ENCODE measurements at places on chromosomes 3 and 15.

- DNase-seq: no peak
Measured at GRCh38 chr3:130876594-130876993, 17.3 kb upstream of the ATP2C1 start.

DNA sequence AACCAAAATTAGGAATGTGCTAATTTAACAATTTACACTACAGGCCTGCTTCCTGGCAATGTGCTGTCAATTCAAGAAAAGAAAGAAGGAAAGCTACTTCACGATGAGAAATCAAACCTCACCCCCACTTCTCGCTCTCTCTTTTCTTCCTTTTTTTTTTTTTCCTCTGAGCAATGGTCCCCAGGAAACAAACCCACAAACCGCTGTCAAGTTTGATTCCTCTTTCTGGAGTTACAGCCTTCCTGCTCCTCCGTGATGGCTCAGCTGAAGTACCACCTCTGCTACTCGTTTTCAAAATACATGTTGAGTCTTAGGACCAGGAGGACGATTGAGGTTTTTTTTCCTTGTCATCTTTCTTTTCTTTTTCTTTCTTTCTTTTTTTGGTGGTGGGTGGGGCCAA lies 3.4 kb upstream of the TRIM71 start:
- DNase-seq: no peak

GRCh38 chr3:141419946-141420345 lies 51.6 kb downstream of the ZBTB38 start:
- no peak for DNase-seq

DNA sequence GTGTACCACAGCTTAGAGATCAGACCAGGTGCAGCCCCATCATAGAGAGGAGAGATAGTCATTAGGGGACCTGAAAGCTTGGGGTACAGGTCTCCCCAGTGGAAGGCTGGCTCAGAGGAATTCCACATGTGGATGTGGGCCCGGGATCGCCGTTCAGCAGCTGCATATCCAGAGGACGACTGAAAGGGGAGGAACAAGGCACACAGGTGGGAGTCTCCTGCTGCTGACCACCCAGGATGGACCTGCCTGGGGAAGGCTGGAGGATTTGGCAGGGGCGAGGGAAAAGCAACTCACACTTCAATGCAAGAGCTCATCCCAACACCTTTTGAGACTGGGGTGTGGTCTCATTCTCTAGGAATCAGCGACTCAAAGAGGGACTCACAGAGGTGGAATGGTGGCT lies 25.0 kb upstream of the MRPS22 start:
- no peak for DNase-seq

- DNase-seq: peak; percentile 5
Measured at GRCh38 chr3:167691366-167691765, 37.6 kb upstream of the WDR49 start.

DNA sequence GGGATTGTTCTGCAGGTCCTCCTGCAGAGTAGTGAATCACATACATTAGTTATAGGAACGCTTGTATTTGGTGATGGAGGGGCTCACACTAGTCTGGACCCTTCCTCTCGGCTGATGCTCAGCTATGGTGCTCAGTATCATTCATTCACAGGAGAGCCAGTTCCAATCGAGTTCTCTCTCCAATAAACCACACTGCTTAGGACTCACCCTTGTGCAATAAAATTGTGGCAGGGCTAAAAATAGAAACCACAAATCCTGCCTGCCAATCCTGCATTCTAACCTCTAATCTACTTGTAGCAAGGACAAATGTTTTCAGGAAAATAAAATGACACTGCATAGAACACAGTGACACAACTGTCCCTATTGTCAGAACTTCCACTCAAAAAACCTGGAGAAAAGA lies 138.4 kb upstream of the TBL1XR1 start:
- DNase-seq: no peak

GRCh38 chr3:98657457-98657856 lies 64.0 kb upstream of the CPOX start:
- no peak for DNase-seq

DNA sequence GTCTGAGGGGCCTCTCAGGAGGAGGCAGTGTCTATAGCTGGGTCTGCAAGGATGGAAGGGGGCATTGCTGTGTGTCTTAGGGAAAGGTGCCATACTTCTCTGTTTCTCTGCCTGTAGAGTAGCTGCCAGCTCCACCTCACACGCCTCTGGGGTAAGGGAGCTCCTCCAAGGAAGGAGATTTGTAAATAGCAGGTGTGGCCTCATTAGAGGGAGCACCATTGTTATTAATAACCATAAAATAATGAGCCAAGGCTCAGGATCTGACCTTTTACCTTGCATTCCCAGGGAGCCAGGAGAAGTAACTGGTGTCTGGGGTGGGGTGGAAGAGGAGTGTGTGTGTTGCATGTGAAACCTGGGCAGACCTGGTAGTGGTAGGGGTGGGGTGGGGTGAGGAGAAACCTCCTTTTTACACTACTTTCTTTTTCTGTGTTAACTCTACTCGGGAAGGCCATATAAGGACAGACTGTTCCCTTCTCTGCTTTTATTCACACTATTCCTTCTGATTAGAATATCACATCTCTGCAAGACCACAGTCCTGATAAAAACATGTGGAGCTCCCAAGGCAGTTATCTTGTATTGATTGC lies 2.2 kb upstream of the C15orf39 start:
- no peak for DNase-seq

DNA sequence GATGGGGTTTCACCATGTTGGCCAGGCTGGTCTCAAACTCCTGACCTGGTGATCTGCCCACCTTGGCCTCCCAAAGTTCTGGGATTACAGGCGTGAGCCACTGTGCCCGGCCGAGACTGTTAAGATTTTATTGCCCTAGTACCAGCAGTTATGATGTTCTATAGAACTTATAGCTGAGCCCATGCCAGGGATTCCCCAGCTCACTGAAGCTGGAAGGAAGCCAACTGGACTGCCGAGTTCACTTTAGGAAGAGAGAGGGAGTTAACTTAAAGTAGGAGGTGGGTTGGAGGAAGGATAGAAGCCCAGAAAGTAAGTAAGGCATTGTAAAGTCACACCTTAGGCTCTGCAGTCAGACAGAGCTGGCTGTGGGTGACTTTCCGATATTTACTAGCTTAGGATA lies 101.1 kb upstream of the BOC start:
- no peak for DNase-seq

DNA sequence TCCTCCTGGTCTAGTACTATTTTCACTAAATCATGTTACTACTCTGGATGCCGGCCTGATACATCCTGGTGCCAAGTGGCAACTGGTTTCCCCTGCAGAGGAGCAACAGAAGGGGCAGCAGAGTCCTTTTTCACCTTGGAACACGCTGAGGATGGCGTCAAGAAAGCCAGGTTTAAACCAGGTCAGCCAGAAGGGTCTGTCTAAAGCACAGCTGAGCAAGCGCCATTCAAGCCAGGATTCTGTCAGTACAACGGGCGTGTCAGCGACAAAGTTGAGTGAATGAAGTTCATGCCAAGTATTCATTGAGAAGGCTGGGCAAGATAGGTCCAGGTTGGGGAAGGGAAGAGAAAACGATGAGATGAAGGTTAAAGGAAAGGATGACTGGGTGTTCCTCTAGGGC lies 88.2 kb downstream of the FBN1 start:
- DNase-seq: no peak

DNA sequence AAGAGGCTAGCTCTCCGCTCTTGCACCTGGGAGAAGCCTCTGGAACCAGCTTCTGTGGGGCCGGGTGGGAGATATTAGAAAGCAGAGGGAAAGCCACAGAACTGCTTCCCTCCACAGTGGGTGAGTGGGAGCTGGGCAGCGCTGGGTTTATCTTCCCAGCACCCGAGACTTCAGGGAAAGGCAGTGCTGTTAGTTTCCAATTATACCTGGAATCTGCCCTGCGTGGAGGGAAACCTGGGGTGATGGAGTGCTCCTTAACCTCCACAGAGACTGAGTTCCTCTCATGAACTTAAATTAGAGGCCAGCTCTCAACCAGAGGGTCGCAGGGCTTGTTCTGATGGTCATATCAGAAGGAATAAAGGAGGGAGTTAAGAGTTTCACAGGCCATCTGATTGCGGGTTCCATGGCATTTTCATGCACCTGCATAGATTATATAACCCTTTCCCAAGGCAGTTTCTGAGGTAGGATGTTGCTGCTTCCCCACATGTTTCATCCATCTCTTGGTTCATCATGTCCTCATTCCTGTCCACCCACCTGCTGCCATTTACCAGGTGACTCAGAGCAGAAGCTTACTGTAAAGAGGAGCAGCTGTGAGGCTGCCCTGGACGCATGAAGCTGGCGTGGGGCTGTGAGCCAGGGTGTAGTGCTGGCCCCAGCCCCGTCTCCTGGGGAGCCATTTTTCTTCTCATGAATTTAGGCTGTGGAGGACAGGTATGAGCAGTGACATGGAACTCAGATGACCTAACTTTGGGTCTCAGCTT lies 42.5 kb downstream of the CA12 start:
- no peak for DNase-seq

- DNase-seq: no peak
Measured at GRCh38 chr3:94787734-94788270, 724.9 kb downstream of the NSUN3 start.

DNA sequence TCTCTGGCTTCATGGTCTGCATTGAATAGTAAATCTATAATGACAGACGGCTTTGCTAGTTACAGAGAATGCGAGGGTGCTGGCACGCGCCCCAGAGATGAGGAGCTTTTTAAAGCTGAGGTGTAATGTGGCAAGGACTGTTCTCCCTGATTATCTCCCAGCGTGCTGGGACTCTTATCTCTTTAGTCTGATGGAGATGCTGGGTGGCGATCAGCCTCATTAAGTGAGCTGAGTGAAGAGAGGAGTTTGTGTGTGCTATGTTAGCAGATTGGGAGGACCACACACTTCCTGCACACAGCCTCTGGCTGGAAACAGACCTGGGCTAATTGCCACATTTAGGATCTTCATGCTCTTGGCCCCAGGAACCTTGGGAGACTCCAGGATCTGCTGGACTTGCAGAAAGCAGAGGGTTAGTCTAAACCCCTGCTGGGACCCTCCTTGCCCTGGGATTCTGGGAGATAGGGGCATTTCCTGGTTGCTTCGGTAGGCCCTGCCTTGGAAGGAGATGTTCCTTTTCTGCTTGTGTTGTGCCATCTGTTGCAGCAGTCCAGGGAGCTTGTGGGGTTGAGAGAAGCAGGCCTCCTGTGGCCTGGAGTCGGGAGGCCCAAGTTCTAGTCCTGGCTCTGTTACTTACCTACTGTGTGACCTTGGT lies 15.0 kb downstream of the PDIA5 start:
- no peak for DNase-seq

DNA sequence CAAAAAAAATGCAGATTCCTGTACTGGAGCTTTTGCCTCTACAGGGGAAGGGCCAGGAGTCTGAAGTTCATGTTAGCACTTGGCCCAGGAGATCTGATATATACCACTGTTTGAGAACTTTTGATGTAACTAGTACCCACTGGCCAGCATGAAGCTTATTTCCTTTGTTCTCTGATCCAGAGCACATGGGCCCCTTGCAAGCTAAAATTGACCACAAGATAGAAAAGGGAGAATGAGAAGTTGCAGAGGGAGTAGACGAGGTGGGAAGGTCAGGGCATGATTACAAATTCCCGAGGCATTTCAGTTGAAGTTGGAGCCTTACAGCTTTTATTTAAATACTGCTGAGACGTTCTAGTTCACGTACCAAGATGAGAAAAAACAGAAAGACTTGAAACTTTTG lies 28.2 kb downstream of the TGM4 start:
- no peak for DNase-seq

DNA sequence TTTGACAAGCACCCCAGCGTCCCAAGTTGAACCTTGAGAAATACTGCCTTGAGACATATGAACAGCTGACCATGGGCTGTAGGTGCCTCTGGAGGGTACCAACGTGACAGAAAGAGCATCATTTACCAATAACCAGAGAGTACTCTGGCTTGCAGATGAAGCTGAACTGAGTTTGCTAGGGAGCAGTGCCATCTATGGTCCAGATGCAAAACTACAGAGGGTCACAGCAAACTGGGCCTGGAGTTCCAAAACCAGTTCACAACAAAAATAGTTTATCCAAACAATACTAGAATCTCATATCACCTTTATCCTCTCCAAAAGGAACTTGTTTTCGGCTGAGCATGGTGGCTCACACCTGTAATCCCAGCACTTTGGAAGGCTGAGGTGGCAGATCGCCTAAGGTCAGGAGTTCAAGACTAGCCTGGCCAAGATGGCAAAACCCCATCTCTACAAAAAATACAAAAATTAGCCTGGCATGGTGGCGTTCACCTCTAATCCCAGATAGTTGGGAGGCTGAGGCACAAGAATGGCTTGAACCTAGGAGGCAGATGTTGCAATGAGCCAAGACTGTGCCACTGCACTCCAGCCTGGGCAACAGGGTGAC lies 69.3 kb downstream of the CHAC1 start:
- DNase-seq: peak; percentile 28

DNA sequence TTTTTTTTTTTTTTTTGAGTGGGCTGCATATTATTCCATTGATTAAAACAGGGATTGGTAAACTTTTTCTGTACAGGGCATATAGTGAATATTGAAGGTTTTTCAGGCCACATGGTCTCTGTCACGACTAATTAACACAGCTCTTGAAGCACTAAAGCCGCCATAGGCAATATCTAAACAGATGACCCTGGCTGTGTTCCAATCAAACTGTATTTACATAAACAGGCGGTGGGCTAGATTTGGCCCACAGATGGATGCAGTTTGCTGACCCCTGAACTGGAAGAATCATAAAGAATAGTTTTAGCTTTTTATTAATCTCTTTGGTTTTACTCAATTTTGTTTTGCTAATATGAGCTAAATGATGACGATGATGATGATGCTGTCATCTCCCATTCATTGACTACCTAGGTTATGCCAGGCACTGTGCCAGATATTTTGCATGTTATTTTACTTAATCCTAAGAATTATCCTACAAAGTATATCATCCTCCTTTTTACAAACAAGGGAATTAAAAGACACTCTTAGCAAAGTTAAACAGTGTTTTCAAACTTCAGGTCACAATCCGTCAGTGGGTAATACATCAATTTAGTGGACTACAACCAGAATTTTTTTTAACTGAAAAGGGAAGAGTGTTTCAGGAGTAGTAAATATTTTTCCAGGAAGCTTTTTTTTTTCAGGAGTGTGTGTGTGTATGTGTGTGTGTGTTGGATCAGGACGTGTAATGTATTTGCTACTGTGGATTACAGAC lies 54.3 kb downstream of the LMCD1 start:
- DNase-seq: no peak

Measured in fibroblast of skin of left quadriceps (primary cell).